ENCODE measurements at places on chromosomes 1 and 21. TPM values are rescaled to one million over a fixed set of nuclear protein-coding genes. Genes with fewer than 3 reads are reported as not detected.

DNA sequence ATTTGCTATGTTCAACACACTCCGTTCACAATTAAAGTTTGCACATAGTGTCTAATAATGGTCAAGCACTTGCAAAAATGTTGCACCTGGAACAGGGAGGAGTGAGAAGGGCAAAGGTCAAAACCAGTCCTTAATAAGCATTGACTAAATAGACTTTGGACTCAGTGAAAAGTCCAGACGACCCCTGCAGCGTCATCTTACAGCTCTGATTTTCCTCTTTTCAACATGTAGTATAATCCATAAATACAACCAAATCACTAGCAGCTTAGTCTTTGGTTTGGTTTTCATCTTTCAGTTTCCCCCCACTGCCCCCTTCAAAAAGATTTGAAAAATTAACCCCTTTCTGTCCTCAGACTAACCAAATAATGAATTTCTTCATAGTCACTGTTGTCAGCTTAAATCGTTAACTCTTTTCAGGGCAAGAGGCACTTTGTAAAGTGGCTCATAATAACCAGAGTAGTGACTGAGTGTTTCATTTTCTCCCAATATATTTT, 290.3 kb downstream of the PTPRC start:
- DNase-seq = no peak

The TEX38 gene
- total RNA-seq = not detected

DNA sequence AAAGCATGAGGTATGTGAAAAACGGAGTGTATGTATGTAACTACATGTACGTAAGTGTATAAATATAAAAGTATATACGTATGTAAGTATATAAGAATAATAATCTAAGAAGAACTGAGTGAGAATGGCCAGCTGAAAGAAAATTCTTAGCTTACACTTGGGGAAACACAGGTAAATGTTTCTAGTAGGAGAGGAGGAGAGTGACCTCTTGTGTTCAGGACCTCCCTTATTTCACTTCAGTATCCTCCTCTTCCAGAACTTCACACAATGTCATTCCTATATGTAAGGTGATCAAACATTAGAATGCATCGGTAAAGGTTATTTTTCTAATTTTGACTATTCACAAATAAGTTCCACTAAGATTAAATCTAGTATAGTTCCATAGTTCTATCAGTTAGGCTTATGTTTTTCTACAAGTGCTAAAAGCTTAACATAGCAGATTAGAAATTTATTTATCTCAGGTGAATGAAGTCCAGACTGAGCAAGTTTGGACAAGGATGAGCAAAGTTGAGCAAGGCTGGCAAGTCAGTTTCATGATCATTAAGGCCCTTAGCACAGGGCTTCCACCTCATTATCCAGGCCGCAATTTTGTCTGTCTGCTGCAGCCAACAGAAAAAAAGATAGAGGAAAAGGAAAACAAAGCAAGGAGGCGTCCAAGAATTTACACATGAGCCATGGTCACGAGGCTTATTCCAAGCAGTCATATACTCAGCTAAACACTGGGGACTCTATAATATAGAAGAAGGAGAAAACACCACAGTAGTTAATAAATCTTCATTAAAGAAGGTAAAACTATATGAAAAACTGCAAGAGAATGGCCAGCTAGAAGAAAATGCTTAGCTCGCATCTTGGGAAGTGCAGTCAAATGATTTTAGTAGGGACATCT, 7.1 kb upstream of the MROH9 start:
- no peak for DNase-seq

GRCh38 chr1:3240524-3241235, 171.7 kb downstream of the PRDM16 start:
- DNase-seq = no peak

The RIMKLA gene
- total RNA-seq = 0.24 TPM

The PCNX2 gene
- total RNA-seq = 9.1 TPM

The TCHHL1 gene
- total RNA-seq = not detected

The TDRD10 gene
- total RNA-seq = not detected

The HDGF gene
- 477 TPM for total RNA-seq

The TBX19 gene
- 2.5 TPM for total RNA-seq

GRCh38 chr1:87464022-87464490, 135.4 kb downstream of the LMO4 start:
- DNase-seq = no peak

The SPRR2A gene
- not detected for total RNA-seq

DNA sequence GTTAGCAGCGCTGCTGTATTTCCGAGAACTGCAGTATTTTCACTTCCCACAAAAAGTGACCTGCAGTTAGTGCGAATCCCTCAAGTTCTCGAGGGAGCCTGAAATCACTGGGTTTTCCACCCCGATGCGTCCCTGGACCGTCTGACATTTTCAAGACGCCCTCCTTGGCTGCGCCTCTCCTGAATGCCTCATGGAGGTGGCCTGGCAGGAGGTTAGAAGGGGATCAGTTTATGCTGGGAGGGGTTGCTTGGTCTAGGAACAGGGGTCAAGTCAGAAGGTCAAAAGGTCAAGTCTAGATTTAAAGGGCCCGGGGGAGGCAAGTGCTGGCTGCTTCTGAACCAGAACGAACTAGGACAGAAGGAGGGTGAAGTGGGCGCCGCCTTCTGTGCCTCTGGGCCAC, 176.8 kb downstream of the PRDM16 start:
- no peak for DNase-seq

The CLDN19 gene
- total RNA-seq = not detected

The OR2L2 gene
- total RNA-seq = not detected
